ENCODE measurements at places on chromosomes 2 and 18.

DNA sequence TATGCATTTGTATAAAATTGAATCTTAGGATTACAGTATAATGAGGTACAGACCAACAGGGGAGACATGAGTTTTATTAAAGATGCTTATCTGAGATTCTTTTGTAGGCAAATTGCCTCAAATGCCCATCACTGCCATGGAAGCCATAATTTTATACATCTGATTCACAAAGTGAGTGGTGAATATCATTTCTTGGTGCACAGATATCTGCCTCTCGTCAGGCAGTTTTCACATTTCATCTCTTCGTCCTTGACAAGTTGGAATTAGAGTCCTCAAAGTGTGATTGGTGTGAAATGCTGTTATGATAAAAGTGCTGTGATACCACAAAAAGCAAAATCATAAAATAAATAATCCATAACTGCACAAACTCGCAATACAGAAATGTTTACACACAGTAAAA, 1602.8 kb upstream of the DDX18 start:
- DNase-seq: no peak

- no peak for DNase-seq
These were observed 1.5 kb downstream of the GDF7 start for GRCh38 chr2:20668451-20668850.

- no peak for DNase-seq
These were observed 60.0 kb downstream of the GDF7 start for GRCh38 chr2:20726913-20727312.

GRCh38 chr2:113812204-113812603, 55.8 kb upstream of the SLC35F5 start:
- no peak for DNase-seq

DNA sequence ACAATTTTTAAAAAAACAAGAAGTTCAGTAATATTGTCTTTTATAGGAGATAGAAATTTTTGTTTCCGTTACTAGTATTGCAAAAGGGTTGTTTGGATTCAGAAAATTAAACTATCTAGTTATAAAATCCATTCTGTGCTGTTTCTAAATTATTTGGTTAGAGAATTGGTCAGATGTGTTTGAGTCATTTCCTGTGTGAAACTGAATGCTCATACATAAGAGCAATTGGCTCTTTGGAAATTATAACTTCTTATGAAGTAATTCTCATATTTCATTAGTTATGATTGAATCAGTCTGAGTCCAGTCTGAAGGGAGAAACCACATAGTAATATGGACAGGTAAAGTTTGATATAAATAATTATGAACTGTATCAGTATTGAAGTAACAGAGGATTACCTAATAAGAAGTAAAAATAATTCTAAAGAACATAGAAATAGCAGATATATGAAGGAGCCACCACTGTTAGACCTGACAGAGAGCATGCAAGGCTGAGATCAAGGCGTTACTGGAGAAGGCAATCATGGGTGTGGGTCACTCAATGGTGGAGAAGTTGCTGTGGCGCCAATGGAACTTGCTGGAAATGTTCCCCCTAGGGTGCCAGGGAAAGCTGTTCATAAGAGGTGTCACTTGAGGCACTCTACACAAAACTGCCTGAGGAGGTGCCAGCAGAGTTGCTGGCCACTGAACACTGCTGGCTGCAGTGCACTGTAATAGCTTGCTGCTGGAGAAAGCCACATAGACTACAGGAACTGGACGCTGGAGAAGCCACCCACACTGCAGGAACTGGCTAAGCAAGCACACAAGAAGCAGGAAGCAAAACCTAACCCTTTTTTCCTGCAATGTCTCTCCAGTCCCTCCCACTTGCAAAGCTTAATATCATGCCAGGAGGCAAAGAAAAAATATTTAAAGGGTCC, 18.0 kb upstream of the FAP start:
- DNase-seq: peak; percentile 35

- no peak for DNase-seq
These were observed 284.2 kb upstream of the TANK start for GRCh38 chr2:160876029-160876428.

DNA sequence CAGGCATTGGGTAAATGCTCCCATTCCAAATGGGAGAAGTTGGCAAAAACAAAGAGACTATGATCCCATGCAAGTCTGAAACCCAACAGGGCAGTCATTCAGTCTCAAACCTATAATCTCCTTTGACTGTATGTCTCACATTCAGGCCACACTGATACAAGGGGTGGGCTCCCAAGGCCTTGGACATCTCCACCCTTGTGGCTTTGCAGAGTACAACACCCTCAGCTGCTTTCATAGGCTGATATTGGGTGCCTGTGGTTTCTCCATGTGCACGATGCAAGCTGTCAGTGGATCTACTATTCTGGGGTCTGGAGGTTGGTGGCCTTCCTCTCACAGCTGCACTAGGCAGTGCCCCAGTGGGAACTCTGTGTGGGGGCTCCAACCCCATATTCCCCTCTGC, 141.7 kb upstream of the CAB39 start:
- no peak for DNase-seq

DNA sequence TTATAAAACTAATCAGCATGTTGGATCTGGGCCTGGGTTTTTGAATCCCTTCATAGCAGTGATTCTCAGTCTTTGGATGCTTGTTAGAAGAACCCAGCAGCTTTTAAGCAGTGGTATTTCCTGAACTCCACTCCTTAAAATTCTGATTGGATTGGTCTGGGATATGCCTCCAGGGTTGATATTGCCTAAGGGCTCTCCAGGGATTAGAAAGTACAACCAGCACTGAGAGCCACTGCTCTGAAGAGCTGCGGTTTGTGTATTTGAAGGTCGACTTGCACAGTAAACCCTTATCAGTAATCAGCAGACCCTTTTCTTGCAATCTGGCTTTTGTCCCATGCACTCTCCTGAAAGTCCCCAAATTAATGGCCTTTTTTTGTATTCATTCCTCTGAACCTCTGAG, 17.0 kb upstream of the RBMS1 start:
- peak; percentile 55 for DNase-seq

- no peak for DNase-seq
These were observed 52.9 kb downstream of the DCDC2C start for GRCh38 chr2:3756306-3756705.

- peak; percentile 18 for DNase-seq
These were observed 18.2 kb downstream of the SLC4A1AP start for GRCh38 chr2:27681841-27682240.

DNA sequence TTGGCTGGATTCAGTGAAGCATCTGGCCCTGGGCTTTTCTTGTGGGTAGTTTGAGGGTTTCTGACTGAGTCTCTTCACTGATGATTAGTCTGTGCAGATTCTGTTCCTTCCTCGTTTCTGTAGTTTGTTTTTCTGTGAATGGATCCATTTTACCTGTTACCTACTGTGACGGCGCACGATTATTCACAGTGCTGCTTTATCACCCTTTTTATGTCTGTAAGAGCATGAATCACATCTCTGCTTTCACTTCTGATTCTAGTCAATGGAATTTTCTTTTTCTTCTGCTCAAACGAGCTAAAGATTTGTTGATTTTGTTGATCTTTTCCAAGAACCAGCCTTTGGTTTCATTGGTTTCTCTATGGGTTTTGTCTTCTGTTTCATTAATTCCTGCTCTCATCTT, 60.8 kb downstream of the SLC66A2 start:
- DNase-seq: no peak

DNA sequence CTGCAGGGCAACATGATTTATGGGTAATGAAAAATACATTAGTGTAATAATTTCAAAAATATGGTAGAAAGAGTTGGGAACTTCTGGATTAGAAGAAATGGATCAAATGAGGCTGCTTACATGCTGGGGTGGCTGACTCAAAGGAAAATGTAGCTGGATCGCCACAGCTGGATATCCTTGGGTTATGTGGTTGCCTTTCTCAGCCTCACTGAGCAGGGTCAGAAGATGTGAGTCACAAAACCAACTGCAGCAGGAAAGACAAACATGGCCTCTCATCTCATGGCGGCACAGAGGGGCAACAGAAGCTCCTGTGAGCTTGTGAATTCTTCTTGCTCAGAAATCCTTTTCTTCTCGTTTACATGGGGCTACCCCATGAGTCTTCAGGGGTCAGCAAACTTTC, 317.1 kb upstream of the SPRED2 start:
- peak; percentile 21 for DNase-seq

- no peak for DNase-seq
These were observed 3.0 kb downstream of the MSH6 start for GRCh38 chr2:47785986-47786385.

DNA sequence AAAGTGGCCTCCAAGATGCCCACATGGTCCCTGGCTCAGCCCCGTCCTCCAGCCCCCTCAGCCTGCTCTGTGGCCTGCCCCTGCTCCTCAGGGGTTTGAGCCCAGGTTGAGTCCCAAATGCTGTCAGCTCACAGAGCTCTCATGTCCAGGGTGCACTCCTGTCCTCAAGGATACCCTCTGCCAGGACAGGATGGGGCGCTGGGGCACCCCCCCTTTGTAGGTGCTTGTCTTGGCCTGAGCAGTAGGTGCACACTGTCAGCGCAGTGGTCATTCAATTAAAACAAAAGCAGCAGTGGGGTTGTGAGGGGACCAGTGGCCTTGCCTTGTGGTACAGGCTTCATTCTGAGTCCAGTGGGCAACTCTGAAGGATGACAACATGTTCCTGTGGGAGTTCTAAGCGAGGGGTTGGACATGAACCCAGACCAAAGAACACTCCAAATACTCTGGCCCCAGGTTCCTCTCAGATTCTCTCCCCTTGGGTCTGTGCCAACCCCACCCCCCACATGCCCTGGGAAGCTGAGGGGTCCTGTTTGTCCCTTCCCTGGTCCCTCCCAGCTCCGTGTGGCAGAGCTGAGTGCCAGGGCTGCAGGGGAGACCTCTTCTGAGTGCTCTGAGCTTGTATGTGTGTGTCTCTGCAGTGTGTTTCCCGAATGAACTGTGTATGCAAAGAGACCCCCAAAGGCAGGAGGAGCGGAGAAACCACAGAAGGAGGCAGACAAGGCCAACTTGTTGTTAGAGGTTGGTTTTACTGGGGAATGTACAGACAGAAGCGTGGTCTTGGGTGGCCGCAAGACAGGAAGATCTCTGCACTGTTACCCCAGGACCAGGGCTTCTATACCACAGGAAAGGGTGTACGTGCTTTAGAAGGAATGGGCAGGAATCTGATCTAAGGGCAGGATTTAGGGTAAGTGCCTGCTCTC, 155.6 kb upstream of the HS6ST1 start:
- no peak for DNase-seq

DNA sequence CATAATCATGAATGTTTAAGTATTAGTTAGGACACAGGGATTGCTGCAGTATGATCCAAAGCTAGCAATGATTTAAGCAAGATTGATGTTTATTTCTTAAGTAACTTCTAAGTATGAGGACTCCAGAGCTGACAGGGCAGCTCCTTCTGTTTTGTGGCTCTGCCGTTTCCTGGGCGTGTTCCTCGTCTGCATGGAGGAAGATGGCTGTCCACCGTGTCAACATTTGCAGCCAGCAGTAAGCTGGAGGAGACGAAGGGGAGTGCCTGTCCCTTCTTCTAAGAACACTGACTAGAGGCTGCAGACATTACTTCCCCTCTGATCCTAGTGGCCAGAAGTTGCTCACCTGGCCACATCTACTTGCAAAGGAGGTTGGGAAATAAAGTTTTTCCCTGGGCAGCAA, 144.1 kb downstream of the MYO1B start:
- no peak for DNase-seq

- DNase-seq: no peak
These were observed 26.3 kb downstream of the ACSL3 start for GRCh38 chr2:222887124-222887523.

DNA sequence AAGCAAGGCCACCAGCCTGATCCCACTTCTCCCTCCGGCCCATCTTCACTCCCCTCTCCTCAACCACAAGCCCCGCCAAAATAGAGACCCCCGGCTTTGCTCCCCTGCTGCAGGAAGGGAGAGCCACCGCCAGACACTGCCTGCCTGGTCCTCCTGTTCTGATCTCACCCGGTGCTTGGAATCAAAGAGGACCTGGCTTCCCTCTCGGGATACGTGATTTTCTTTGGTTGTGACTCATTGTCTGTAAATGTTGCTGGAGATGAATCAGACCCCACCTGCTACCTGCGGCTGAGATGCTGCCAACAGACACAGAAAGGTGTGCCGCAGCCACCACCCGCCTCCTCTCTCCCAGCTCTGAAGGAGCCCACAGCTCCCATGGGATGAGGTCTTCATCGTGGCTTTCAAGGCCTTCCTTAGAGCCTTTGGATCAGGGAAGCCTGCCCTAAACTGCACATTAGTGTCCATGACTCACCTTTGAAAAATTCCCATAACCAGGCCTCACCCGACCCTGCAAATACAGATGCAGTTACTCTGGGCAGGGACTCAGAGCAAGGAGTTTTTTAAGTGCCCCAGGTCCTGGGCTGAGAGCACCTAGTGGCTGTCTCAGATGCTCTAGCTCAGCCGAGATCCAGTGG, 79.4 kb upstream of the ZNF532 start:
- DNase-seq: peak; percentile 71

GRCh38 chr2:141766225-141766624, 364.6 kb downstream of the LRP1B start:
- no peak for DNase-seq

DNA sequence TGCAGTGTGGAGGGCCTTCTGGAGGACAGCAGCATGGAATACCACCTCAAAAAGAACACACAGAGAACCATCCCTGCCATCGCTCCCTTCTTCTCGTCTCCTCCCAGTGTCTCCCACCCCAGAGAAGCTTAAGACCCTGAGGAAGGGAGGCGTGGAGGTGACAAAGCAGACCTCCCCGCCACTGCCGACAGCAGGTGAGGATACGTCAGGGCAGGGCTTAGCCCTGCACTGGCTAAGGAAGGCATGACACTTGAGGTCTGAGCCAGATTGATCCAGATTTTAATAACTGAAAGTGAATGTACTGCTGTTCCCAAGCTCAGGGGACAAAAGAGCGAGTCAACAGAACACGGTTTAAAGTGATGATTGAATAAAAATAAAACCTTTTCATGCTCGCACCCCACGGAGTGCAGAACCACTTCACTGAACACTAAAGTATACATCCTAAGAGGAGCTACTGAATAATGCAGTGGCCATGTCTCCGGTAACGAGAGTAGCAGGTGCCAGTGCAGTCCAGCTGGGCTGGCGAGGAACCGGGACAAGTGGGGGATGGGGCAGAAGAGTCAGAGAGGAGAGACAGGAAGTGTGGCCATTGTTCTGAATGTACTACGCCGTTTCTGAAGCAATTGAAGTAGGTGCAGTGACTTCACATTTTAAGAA, 391.0 kb downstream of the CDH2 start:
- DNase-seq: no peak

GRCh38 chr2:201072201-201072530, 365 bp downstream of the NDUFB3 start:
- DNase-seq: no peak

DNA sequence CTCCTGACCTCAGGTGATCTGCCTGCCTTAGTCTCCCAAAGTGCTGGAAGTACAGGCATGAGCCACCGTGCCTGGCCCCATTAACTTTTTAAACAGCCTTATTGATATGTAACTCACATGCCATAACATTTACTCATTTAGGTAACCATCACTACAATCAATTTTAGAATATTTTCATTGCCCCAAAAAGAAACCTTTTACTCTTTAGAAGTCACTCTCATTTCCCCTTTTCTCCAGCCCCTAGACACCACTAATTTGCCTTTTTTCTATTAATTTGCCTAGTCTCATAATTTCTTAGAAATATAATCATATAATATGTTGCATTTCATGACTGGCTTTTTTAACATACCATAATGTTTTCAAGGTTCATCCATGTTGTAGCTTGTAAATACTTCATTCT, 57.2 kb upstream of the TACR1 start:
- no peak for DNase-seq
